ENCODE measurements at places on chromosomes 2 and 18.

GRCh38 chr2:137172162-137172561, 406.8 kb downstream of the THSD7B start:
- no peak overlapping the region for H3K4me3 ChIP-seq
- no peak overlapping the region for H3K27ac ChIP-seq
- no peaks in the 10 kb centered on the region for H3K27me3 ChIP-seq
- no peak for DNase-seq
- H3K4me1 ChIP-seq = no peaks in the 10 kb centered on the region
- no peaks in the 10 kb centered on the region for H3K36me3 ChIP-seq

GRCh38 chr2:37506407-37507050, 162.1 kb downstream of the QPCT start:
- H3K27ac ChIP-seq = no peak overlapping the region
- H3K4me1 ChIP-seq = no peaks in the 10 kb centered on the region
- H3K4me3 ChIP-seq = no peak overlapping the region
- peaks cover 4% of the 10 kb centered on the region for H3K27me3 ChIP-seq

DNA sequence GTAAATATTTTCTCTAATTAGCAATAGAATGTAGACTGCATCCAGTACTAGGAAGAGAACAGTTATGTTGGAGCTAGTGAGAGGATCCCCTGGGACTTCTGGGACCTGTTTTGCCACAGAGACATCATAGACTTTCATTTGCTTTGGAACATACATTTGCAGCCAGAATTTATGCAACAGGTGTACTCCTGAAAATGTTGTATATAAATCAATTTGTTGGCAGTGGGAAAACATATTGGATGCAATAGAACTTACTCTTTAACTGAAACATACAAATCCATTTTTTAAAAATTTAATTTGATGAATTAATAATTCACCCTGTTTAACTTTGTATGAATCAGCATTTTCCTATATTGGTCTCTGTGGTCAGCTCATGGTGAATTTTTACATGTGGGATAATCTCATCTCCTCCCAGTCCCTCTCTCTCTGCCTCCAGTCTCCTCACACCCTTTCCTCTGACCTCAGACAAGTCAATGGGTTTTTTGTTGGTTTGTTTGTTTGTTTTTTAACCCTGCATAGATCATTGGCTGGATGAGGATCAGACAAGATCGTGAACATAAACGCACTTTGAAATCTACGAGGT, 263.0 kb downstream of the LPIN1 start:
- H3K4me3 ChIP-seq = no peak overlapping the region
- H3K4me1 ChIP-seq = peaks cover 39% of the 10 kb centered on the region
- no peak for DNase-seq
- H3K27me3 ChIP-seq = peaks cover 59% of the 10 kb centered on the region
- H3K27ac ChIP-seq = no peak overlapping the region
- peaks cover 1% of the 10 kb centered on the region for H3K36me3 ChIP-seq

DNA sequence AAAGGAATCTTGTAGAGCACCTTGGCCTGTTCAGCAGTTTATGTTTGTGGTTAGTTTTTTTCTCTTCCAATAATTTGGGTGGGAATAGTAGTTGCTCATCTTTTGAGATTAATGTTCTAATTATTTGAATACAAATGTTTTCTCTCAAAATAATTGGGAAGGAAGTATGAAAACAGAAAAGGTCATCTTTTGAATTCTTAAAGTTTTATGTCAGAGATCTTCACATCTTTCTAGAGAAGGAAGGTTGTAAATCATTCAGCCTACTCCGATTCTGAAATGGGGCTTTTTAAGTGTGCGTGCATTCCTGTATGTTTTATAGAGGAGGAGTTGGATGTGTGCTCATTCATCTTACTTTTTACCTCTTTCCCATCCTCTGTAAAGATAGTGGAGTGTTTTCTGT, 29.0 kb downstream of the GRHL1 start:
- H3K4me1 ChIP-seq = peaks cover 34% of the 10 kb centered on the region
- DNase-seq = no peak
- H3K27ac ChIP-seq = no peak overlapping the region
- H3K36me3 ChIP-seq = peaks cover 8% of the 10 kb centered on the region

- no peak for DNase-seq
- H3K4me1 ChIP-seq = peaks cover 53% of the 10 kb centered on the region
- no peak overlapping the region for H3K4me3 ChIP-seq
Measured at GRCh38 chr2:38704664-38705063, 38.8 kb downstream of the GALM start.

DNA sequence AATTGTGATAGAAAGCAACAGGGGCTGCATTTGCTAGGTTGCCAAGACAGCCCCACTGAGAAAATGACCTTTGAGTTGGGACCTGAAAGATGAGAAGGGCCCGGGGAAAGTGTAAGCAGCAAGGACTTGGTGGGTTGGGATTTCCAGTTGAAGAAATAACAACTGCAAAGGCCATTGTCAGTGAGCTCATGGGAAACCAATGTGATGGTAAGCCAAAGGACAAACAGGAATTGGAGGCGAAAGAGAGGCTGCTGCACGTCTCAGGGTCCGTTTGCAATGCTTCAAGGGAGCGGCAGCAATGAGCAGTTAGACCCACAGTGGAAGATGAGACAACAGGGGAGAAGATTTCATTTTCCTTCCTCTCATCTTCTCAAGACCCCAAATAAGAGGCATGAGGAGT, 51.5 kb upstream of the RGPD4 start:
- H3K27me3 ChIP-seq = no peaks in the 10 kb centered on the region
- DNase-seq = no peak

DNA sequence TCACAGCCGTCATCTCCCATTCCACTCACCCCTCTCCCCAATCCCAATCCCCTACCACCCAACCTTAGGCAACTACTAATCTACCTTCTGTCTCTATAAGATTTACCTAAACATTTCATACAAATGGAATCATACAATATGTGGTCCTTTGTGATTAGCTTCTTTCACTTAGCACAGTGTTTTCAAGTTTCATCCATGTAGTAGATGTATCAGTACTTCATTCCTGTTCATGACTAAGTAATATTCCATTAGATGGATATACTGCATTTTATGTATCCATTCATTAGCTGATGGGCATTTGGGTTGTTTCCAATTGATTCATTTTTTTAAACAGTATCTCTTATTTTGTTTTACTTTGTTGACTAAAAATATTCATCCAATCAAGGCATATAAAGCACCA, 109.6 kb downstream of the CDH2 start:
- H3K27ac ChIP-seq = no peak overlapping the region
- H3K4me3 ChIP-seq = no peak overlapping the region
- H3K4me1 ChIP-seq = no peaks in the 10 kb centered on the region
- H3K36me3 ChIP-seq = no peaks in the 10 kb centered on the region
- DNase-seq = no peak
- H3K27me3 ChIP-seq = no peaks in the 10 kb centered on the region

GRCh38 chr2:180336550-180336949, 329.5 kb upstream of the CWC22 start:
- DNase-seq = no peak
- no peak overlapping the region for H3K27ac ChIP-seq
- no peaks in the 10 kb centered on the region for H3K4me1 ChIP-seq
- H3K36me3 ChIP-seq = no peaks in the 10 kb centered on the region
- no peaks in the 10 kb centered on the region for H3K27me3 ChIP-seq
- H3K4me3 ChIP-seq = no peak overlapping the region

DNA sequence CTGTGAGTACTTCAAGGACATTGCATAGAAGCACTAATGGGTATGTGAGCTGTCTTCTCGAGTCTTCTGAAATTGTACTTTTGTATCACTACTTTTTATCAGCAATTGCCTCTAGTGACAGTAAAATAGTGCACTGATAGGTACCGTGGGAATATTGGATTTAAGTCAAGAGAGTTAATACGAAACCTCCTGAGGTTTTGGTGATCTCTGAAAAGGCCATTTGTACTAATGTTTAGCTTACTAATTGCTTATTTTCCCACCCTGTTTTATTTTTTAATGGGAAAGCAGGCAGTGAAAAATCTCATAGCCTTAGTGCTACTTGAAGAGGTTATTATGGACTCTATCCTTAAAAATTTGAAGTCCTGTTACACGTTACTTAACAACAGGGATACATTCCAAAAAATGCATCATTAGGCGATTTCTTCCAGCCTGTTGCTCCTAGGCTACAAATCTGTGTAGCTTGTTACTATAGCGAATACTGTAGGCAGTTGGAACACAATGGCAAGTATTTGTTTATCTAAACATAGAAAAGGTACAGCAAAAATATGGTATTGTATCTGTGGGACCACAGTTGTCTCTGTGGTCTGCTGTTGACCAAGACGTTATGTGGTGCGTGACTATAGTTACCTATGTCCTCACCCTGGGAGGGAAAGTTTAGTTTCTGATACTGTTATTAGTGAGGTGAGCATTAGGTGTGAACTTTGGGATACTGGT, 65.9 kb downstream of the CAB39 start:
- peaks cover 88% of the 10 kb centered on the region for H3K36me3 ChIP-seq
- H3K27me3 ChIP-seq = no peaks in the 10 kb centered on the region
- no peak for DNase-seq
- H3K4me1 ChIP-seq = peaks cover 73% of the 10 kb centered on the region

DNA sequence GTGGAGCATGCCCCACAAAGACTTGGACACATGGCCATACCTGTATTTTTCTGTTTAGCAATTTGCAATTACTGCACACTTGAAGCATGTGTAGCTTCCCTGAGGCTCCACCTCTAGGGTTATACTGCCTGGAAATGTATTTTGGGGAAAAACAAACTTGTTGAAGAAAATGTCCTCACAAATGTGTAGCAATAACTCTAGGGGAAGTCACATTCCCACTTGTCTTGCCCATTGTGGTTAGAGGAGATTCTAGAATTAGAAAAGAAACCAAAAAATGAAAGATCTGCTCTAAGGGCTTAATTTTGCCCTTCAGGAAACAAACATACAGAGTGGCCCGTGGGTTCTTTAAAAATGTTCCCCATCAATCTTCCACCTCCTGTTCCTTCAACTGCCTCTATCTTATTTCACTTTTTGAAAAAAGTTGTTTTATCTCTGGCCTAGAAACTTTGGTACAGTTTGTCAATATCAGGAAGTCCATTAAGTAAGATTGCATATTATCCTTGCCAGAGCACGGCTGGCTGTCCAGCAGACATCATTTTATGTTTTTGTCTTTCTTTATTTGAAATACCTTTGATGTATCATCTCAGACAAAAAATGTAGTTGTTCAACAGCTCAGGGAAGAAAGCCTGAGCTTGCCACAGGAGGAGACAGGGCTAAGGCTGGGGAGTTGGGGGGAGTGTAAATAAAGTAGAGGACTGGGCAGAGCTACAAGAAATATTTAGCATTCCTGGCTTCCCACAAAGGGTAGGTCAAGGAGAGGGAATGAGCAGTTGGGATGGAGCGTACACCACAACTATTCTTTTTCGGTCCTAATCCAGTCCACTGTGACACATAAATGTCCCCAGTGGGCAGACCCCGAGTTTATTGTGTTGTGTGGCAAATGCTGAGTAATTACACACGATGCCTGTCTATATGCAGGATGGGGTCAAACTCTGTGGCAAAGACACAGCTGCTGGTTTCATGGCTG, 96.8 kb upstream of the CDC42EP3 start:
- DNase-seq = no peak
- H3K36me3 ChIP-seq = no peaks in the 10 kb centered on the region
- no peak overlapping the region for H3K4me3 ChIP-seq
- H3K27me3 ChIP-seq = no peaks in the 10 kb centered on the region
- H3K27ac ChIP-seq = no peak overlapping the region

GRCh38 chr2:39870871-39871270, 91.8 kb upstream of the THUMPD2 start:
- DNase-seq = no peak
- H3K4me1 ChIP-seq = no peaks in the 10 kb centered on the region
- no peak overlapping the region for H3K27ac ChIP-seq
- H3K36me3 ChIP-seq = no peaks in the 10 kb centered on the region
- H3K4me3 ChIP-seq = no peak overlapping the region

Data from activated naive CD8-positive, alpha-beta T cell treated with anti-CD3 and anti-CD28 coated beads for 36 hours (primary cell).